ENCODE measurements at places on chromosomes 4 and X.

DNA sequence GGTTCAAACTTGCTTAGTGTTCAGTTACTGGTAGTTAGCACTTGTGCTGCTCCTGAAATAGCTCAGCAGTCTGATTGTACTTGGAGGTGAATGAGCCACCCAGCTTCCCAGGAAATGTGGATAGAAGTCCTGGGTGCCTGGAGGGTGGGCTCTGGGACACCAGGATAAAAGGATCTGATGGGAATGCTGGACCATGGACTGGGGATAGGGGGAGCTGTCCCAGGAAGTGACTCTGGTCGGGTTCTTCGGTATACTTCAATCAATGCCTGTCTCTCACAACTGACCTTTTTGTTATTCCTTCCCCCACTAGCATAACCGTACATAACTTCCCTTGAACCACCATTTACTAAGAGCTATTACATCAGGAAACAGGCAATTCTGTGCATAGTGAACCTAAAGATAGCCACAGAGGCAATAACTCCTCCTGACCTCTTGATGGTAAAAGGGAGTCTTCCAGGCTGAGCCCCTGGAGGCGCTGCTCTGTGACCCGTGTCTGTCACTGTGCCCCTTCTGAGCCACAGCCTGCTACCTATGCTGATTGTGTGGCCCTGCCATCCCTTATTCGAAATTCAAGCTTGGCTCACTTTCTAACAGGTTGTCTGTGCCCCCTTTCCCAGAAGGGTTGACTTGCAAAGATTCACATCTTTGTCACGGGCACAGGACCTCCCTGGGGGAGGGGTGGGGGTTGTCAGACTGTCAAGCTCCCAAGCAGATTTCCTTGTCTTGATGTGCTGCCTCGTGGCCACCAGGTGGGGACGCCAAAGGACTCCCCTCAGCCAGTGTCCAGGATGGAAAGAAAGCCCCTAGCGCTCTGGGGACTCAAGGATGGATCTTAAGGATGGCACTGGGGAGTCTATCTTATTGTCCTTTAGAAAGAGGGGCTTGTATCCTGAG is 24.5 kb upstream of the WDR1 start:
- no peak for DNase-seq

DNA sequence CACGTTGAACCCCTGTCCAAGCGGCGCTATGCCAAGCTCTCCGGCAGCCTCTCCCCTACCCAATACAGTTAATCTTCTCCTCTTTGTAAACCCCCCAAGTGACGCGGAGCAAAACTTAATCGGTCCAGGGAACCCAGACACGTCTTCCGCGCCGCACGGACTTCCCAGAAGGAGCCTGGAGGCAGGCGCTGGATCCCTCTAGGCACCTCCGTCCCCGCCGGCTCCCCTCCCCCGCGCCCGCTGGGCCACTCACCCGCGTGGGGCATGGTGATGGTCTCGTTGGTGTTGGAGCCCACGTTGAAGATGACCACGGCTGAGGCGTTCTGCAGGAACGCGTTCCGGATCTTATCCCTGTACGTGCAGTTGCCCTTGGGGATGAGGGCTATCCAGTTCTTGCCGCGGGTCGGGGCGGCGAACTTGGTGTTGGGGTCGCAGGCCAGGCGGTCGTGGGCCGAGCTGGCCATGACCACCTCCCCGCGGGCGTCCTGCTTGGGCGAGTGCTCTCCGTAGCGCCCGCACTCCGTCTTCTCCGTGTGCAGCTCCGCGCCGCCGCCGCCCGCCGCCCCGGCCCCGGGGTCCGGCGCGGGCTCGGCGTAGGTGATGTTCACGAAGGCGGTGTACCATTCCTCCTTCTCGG is 1.1 kb downstream of the RNF150 start:
- no peak for DNase-seq

GRCh38 chr4:78336093-78336943 is 215.3 kb upstream of the ANXA3 start:
- no peak for DNase-seq

DNA sequence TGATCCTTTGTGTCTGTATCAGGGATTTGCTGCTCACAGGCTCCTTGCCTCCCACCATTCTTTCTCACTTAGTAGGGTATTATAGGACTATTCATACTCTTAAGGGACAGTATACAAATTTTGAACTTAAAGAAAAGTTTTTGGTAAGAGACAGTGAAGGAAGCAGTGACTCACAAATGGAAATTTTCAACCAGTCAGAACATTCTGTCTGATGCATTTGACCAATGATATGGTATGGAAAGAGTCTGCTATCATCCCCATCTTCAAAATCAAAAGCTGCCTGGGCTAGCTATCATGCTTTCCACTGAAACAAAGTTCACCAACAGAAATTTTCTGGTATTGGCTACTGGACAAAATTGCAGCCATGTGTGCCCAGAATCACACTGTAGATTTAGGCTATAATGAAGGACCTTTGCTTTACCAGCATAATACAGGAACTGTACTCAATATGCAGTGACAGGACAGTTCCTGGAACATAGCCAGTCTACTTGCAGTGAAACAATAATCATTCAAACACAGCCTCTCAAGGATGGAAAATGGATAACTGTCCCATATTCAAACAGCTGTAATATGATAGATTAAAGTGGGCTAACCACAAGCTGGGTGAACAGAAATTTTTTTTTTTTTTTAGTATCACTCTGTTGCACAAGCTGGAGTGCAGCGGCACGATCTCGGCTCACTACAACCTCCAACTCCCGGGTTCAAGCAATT is 109.0 kb upstream of the ACSL4 start:
- DNase-seq: no peak

- no peak for DNase-seq
Measured at GRCh38 chr4:81818385-81818920, 346.7 kb upstream of the RASGEF1B start.

- DNase-seq: no peak
Measured at GRCh38 chrX:150984169-150984824, 1.2 kb downstream of the HMGB3 start.

GRCh38 chr4:95158626-95159025 is 390.1 kb downstream of the UNC5C start:
- no peak for DNase-seq

DNA sequence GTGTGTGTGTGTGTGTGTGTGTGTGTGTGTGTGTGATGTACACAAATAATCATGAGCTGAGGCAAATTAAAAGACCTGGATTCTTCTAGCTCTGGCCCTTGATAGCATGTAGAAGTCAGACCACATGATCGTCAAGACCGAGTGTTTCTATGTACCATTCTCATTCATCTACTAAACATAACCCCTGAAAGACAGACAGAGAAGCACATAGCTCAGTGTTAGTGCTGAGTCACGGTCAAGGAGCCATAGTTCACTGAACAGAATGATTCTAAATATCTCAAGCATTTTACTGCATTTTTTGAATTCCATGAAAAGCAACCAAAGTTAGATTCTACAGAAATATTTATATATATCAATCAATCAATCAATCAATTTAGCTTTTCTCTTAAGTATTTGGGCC is 412.3 kb upstream of the CXorf51A start:
- no peak for DNase-seq

DNA sequence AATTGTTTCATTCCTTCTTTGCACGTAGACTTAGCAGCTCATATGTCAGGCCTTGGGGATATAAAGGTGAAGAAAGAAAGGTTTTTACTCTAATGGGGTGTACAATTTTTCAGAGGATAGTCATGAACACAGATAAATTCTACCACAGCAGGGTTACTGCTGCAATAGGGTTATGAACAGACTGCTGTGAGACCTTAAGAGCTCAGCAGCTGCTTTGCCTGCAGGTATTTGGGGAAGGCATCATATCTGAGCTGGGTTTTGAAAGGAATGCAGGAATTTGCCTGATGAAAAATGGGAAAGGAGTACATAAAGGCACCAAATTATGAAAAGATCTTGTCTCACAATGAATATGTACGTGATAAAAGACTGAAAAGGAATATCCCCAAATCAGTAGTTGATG is 128.9 kb downstream of the CEP135 start:
- no peak for DNase-seq

- no peak for DNase-seq
Measured at GRCh38 chr4:23041501-23041900, 348.8 kb downstream of the GBA3 start.

DNA sequence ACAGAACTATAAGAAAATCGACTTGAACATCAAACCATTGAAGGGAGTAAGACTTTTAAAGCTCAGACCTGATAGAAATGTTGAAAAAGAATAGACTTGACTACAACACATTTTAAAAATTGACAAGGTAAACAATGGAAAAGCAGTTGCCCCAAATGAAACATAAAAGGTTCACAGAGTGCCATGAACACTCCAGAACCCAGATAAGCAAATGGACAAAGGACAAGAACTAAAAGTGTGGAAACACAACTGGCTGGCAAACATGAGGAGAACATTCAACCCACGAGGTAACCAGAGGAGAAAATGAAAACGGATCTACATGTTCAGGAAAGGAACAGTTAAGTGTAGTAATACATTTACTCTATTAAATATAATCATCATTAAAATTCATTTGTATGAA is 26.5 kb downstream of the SCARB2 start:
- no peak for DNase-seq

GRCh38 chrX:72201836-72202536 is 20.4 kb downstream of the PIN4 start:
- DNase-seq: no peak

- DNase-seq: no peak
Measured at GRCh38 chr4:150256841-150257730, 178.8 kb downstream of the DCLK2 start.

DNA sequence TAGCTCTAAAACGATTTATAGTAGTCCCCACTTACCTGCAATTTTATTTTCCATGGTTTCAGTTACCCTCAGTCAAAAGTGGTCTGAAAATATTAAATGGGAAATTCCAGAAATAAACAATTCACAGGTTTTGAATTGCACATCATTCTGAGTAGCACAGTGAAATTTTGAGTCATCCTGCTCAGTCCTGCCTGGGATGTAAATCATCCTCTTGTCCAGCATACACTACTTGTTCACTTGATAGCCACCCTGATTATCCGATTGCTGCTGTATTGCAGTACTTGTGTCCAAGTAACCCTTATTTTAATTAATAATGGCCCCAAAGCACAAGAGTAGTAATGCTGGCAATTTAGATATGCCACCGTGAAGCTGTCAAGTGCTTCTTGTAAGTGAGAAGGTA is 23.5 kb upstream of the BDH2 start:
- no peak for DNase-seq

GRCh38 chr4:135735512-135735911 is 1533.9 kb upstream of the PABPC4L start:
- DNase-seq: no peak

GRCh38 chr4:85603437-85604336 is 128.7 kb downstream of the ARHGAP24 start:
- no peak for DNase-seq

DNA sequence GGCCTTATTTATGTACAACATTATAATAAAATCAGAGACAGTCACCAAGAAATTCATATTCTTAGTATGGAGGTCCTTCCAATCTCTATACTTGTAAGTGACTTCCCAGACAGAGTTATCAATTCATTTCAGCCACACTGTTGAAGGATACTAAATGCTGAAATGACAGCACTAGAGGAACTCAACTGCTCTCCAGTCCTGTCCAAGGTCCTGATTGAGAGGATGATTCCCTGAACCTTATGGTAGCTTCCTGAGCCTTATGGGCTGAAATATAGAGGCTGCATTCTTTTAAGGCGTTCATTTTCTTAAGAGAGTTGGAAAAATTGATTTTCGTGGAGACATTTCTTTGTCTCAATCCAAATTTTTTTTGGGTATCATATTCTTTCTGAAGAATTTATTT is 205.9 kb downstream of the TLL1 start:
- no peak for DNase-seq

DNA sequence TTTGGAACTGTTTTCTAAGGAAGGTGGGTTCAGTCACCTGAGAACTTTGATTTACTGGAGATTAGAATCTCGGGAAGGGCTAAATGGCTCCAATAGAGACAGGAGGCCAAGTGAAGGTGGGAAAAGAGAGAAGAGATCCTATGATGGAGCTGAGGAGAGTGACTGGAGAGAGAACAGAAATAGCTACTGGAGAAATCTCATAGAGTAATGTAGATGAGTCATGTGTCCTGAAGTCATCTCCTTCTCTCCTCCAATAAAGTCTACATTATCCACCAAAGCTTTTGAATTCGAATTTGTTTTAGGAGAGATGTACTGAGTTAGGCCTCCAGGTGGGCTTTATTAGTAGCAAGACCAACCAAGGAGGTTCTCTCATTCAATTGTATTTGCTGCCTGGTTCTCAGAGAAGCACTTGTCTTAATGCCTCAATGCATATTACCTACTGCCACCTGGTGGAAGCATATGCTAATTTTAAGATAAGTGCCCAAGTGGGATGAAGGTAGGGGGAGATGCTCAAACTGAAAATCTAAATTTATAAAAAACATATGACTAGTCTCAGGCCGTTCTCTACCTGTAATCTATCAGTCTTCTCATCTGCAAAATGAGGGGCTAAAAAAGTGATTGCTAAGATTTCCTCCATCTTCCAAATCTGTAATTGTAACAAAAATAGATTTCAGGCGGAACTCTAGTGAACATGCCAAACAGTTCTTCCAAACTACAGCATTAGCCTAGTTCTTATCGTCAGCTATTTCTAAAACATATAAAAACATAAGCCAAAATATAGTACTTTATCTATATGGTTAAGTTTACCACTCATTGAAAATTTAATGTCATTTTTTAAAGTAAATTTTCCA is 24.4 kb downstream of the TXK start:
- no peak for DNase-seq

DNA sequence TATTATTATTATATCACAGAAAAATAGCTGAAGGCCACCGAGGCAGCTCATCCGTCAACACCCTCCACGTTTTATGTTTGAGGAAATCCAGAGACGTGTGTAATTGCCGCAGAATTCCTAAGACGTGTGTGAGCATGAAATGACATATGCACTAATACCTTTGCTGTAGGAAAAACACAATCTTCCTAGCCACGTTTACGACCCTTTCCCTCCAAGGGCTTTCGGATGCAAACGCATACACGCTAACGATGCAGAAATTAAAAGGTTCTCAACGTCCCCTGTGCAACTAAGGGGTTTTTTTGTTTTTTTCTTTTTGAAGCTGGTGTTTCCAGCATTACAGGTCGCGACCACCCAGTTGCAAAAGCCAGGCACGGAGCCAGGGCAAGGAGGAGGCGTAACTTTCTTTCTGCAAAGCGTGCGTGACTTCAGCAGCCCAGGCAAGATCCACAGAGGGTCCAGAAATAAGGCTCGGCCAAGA is 33.8 kb downstream of the CRLF2 start:
- no peak for DNase-seq

- DNase-seq: peak; percentile 41
Measured at GRCh38 chr4:7719354-7720174, 220.1 kb downstream of the AFAP1 start.

- DNase-seq: no peak
Measured at GRCh38 chrX:50680990-50681389, 133.0 kb downstream of the SHROOM4 start.

GRCh38 chr4:173257732-173258717 is 76.1 kb downstream of the HMGB2 start:
- DNase-seq: no peak

DNA sequence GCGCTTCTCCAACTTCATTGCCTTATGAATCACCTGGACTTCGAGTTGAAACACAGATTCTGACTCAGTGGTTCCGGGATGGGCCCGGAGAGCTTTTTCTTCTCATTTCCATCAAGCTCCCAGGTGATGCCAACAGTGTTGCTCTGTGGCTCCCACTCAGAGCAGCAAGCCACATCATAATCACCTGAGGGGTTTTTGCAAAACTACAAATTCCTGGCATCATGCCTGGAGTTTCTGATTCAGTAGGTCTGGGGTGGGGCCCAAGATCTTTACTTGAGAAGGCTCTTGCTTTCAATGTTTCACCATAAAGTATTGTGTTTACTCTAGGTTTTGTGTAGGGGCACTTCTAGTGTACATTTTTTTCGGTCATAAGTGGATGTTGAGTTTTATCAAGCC is 7.0 kb downstream of the MTM1 start:
- DNase-seq: no peak

Data from stimulated activated CD8-positive, alpha-beta memory T cell treated with anti-CD3 and anti-CD28 coated beads, Interleukin-15, amount 100 ng/mL, for 24 hours (primary cell).